Pulmonary artery endothelial cell (primary cell): ENCODE measurements at places on chromosomes 5 and 9. TPM values are rescaled to one million over a fixed set of nuclear protein-coding genes. Genes with fewer than 3 reads are reported as not detected.

- no peak for DNase-seq
Observed at GRCh38 chr9:101486693-101487442, 46.8 kb upstream of the RNF20 start.

DNA sequence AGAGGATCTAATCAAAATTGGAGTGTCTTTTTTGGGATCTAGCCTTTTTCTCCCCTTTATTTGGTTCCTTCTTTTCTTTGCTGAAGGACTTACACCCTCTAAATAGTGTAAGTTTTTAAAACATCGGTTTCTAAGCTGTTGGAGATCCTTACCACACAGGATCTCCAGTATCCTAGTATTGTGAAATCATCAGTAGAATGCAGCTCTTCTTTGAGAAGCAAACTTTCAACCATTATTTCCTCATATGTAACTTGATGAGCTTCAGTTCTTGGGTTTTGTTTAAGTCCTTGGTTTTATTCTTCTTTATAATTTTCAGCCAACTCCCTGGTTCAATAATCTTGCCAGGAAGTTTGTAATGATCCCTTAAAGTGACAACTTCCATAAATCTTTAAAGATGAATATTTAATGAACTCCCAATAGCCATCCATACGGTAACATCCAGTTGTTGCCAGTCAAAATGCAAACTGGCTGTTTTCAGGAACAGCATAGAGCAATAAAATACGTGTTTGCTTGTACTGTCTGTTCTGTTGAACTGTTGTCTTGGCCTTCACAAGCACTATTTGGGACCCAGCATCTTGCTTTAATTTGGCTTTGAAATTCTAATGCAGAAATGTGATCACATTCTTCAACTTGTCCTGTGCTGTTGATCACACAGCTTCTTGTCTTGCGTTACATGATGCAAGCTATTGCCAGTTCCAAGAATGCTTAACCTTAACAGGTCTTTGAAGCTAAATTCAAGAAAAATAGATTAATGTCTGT, 34.8 kb upstream of the TTC23L start:
- DNase-seq = no peak

DNA sequence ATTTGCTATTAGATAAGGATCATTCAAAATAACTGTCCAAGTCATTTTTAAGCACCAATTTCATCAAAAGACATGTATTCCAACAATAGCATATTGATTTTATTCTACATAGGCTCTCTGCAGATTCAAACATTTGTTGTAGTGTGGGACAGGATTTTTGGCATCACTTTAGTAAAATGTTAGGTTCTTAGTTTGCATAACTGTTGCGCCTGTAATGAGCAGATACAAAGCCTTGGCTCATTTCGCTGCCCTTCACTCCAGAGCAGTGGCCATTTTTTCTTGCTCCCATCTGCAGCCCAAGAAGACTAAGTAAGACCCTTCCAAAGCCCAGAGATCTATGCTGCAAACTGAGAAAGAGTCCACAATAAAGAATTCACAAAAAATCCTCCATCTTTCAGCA, 446.0 kb upstream of the MPDZ start:
- no peak for DNase-seq

DNA sequence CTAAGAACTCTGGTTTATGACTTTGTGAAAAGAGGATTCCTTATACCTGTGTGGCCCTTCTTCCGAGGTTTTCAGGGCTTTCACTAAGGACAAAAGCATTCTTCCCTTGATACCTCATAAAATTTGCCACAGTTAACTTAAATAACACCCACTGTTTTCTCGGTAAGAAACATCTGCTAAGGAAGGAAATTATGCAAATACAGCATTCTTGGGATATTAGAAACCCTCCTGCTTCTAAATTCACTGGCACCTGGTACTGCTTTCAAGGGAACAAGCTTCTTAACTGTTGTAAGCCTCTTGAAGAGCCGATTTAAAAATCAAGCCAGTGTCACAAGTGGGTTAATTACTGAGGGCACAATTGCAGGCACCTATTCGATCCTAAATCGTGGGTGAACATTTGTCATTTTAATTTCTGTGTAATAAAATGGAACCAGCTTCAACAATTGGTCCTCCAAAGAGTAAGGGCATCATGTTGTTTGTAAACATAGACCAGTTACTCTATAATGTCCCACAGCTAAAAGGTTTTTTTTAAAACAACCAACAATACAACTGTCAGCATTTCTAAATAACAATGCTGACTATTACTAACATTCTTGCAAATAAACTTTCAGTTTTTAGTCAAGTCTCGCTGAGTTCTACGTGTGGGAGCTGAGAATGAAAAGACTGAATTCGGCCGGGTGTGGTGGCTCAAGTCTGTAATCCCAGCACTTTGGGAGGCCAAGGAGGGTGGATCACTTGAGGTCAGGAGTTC, 26.6 kb downstream of the AK3 start:
- DNase-seq = peak; percentile 3

DNA sequence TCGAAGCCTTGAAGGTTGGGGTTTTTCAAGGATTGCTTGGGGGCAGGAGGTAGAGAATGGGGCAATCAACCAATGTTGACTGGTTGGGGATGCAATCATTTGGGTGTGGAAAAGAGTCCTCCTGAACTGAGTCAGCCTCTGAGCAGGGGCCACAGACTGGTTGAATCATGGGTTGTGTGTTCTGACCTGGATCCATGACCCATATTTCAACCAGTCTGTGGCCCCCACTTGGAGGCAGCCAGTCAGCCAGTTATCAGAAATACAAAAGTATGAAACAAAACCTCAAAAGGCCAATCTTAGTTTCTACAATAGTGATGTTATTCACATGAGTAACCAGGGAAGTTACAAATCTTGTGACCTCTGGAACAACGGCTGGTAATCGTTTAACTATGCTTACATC, 81.4 kb upstream of the RANBP6 start:
- DNase-seq = no peak

DNA sequence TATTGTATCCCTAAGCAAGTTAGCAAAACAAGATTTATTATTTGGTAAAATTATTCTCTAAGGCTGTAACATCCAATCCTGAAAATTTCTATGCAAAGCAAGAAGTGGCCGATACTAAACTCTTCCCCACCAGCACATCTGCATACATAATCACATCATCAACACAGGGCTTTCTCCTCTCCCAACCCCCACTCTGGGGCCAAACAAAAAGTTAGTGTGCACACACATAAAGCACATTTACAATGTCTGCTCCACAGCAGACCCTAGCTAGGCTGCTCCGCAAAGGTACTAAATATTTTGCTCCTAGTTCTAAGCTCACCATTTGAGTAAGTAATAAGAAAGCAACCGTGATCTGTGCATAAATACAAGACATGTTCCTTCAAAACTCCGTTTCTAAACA, 3.6 kb downstream of the RNF130 start:
- no peak for DNase-seq

DNA sequence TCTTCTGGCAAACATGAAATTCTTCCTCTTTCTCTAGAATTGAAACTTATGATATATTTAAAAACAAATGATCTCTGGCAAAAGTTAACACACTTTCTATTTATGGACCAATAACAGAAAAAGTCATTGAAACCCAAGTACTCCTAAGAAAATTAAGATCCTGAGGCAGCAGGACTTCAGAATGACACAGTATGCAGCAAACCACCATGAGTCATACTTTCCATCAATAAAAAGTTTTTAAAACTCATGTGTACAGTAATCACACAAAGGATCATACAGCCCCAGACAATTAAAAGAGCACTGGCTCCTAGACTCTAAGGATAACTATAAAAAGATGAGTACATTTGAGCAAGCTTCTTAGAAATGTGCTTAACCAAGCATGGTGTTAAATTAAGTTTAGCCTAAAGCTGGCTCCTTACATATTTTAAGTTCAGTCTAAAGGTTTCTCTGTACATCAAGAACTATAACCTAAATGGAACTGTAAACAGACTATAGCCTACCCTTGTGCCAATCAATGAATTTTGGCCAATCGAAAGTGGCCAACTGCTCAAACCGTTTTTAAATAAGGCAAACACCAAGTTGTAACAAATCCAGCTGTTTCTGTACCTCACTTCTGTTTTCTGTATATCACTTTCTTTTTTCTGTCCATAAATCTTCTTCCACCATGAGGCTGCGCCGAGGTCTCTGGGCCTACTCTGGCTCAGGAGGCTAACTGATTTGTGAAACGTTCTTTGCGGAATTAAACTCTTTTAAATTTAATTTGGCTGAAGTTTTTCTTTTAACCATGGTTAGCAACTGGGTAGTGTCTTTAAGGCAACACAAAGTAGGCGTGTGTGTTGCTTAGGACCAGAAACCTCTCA, 232.1 kb upstream of the PIK3R1 start:
- DNase-seq = no peak

GRCh38 chr5:104088876-104089778, 526.5 kb upstream of the NUDT12 start:
- no peak for DNase-seq

DNA sequence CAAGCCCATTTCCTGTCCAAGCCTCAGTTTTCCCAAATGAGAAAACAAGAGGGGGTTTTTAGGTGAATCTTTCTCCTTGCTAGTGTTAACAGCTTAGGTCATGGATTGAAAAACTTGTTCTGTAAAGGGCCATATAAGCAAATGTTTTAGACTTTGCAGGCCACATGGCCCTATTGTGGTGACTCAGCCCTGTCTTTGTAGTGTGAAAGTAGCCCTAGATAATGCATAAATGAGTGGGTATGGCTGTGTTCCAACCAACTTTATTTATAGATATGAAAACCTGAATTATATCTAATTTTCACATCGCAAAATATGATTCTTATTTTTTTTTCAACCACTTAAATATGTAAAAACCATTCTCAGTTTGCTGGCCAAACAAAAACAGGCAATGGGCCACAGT, 6.9 kb upstream of the BARX1 start:
- no peak for DNase-seq

DNA sequence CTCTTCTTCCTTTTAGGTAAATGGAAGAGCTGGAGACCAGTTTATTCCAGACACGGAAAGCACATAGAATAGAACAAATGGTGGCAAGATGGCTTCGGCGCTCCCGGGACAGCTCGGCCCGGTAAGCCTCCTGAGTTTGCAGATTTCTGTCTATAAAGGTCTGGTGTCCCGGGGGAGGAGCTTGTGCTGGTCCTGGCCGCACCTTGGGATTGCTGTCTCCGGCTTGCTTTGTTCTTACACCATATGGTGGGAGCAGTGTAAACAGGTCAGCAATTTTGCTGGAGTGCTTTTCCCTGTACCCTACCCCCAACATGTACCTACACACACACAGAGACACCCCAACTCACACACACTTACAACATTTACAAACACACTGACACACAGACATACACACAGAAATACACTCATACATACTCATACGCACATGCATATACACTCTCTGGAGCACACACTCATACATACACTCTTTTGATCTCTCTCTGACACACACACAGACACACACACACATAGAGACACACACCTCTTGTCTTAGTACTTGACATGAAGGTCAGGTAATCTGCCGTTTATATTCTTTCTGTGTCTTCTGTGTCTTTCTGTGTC, 42.0 kb downstream of the FRMPD1 start:
- no peak for DNase-seq

The ROPN1L gene
- 0.42 and 0.59 TPM in 2 replicates for total RNA-seq

The GALT gene
- 26.7 and 29.1 TPM in 2 replicates for total RNA-seq

The PTPRD gene
- 0.60 and 1.5 TPM in 2 replicates for total RNA-seq

The CCL27 gene
- 0.14 TPM in 1 of 2 replicates, not detected in the other for total RNA-seq

The PCDHB6 gene
- total RNA-seq = 0.04 and 0.07 TPM in 2 replicates
